ENCODE measurements at places on chromosomes 12 and 14.

DNA sequence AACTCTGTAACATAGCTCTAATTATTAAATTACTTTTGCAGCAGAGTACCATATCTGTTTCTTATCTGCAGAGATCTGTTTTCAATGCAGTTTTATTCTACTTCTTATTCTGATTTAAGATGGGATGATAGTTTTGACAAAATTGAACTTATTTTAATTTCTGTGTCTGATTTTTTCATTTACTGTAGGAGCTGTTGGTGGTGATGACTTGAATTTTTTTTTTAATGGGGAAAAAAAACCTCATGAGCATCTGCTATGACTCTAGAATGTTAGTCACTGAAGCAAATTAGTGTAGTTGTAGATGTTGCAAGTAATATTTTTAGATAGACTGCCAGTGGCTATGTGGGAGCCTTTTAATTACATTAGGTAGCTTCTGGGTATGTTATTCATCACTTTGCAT lies 23.4 kb downstream of the DNM1L start:
- no peak for DNase-seq

DNA sequence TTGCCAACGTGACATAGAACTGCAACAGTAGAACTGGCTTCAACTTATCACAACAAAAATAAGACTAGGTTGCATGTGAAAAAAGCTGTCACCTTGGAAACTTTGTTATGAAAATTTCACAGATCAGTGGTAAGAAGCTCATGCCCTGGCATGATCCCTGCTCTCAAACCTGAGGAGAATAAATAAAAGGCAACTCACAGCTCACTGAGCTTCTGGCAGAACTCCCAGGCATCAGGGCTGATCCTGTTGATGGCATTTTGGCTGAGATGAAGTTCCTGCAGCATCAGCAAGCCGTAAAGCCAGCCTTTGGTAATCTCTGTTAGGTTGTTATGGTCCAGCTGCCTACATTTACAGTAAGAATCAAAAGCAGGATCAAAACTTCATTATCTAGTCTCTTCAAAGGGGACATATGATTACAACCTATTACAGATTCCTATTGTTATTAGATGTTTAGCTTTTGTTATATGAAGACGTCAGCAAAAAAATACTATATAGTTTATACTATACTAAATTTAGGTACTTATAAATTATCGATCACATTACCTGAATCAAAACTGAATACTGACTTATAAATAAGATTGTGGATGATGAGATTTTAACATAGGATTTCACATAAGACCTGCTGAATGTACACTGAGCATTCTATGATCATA lies 32.0 kb downstream of the LRIG3 start:
- no peak for DNase-seq

- no peak for DNase-seq
Measured at GRCh38 chr12:9256341-9256740, 48.1 kb upstream of the PZP start.

DNA sequence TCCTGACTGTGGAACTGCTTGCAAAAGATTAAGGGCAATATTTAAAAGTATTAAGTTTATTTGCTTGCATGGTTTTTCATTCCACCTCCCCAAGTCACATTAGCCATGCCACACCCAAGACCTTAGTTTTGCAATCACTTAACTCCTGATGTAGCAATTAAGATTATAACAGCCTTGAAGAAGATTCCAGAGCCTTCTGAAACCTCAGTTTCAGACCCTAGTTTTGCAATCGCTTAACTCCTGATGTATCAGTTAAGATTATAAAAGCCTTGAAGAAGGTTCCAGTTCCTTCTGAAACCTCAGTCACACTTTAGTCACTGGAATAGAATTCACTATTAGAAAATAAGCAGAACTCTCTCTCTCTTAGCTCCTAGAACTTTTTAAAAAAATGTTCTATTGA lies 42.7 kb upstream of the DCN start:
- no peak for DNase-seq

- DNase-seq, result no peak
Measured at GRCh38 chr14:50403419-50403818, 6.7 kb upstream of the CDKL1 start.

GRCh38 chr14:33840797-33841196 lies 110.1 kb downstream of the EGLN3 start:
- no peak for DNase-seq

DNA sequence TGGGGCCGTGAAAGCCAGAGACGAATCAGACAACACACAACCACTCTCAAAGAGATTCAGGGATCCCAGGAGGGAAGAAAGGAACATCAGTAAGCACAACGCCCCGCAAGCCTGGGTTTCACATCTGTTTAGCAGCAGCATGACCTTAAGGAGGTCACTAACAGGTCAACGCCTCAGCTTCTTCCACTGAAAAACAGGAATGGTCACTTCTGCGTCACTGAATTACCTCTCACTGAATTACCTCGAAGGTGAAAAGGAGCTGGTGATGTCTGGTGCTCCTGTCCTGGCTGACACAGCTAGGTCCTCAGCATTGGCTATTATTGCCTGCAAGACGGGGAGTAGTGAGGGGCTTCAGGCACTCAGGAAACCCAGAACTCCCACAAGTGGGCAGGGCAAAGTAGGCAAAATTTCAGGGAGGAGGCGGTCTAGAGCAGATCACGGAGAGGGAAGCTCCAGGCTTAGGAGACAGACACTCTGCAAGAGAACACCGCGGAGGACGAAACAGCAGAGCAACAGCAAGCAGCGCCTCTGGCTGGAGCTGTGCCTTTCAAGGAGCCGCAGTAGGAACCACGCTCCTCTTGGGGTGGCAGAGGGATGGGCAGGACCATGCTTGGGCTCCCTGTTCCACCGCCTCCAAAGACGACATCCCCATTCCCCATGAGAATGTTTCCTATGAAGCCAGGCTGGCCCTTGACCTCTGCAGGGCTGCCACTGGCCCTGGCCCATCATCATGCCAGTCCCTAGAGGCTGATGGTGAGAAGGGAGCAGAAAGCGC lies 108.4 kb downstream of the SINHCAF start:
- no peak for DNase-seq

DNA sequence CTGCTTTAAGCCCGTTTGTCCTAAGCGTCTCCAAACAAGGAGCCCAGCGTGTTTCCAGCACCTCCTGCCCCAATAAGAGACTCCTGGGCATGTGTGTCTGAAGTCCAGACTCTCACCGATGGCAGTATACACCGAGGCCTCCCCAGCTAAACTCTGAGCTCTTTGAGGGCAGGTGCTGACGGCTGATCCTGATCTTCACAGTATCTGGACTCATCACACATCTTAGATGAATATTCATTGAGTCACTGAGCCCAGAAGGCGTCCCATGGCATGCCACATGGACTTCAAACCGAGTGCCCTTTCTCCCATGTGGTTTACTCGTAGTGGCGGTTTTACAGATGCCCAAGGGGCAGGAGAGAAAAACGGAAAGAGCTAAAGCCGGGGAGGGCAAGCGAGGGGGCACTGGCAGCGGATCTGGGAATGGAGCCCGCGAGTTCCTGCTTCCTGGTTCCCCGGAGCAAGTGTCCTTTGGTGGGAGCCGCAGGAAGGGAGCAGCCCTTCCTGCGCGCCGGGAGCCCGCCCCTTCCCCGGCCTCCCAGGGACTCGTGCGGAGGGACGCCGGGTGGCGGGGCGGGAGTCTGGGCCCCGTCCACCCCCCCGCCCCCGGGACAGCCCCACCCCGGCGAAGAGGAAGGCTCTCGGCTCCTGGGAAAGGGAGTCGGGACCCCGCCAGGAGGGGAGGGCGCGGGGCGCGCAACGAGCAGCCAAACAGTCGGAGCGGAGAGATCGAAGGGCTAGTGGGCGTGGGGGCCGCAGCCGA lies 585 bp upstream of the TEAD4 start:
- DNase-seq, result peak; percentile 13
